ENCODE measurements at places on chromosomes 11 and 22.
A peak's percentile ranks its signal among the peaks of the same experiment; 100 is the strongest.

GRCh38 chr11:102521121-102521520, 9.4 kb downstream of the MMP7 start:
- DNase-seq, result no peak

DNA sequence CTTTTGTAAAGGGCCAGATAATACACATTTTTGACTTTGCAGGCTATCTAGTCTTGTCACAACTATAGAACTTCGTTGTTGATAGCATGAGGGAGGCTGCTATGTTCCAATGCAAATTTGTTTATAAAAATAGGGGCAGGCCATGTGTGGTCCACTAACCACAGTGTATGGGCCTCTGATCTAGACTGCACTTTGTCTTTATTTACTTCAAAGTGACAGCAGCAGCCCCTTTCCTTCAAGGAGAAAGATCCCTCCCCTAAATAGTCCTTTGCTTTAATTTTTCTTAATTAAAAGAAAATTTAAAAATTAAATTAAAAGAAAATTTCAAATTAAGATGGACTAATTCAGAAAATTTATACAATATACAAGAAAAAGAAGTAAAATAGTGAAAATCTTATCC, 49.5 kb upstream of the OR9Q1 start:
- no peak for DNase-seq

DNA sequence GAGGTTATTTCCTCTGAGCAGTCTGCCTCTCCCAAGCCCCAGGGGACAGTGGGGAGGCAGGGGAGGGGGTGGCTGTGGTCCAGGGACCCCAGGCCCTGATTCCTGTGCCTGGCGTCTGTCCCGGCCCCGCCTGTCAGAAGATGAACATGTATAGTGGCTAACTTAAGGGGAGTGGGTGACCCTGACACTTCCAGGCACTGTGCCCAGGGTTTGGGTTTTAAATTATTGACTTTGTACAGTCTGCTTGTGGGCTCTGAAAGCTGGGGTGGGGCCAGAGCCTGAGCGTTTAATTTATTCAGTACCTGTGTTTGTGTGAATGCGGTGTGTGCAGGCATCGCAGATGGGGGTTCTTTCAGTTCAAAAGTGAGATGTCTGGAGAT, 3.1 kb downstream of the PIM3 start:
- no peak for DNase-seq

- no peak for DNase-seq
Observed at GRCh38 chr11:8103909-8104308, 22.9 kb downstream of the TUB start.

DNA sequence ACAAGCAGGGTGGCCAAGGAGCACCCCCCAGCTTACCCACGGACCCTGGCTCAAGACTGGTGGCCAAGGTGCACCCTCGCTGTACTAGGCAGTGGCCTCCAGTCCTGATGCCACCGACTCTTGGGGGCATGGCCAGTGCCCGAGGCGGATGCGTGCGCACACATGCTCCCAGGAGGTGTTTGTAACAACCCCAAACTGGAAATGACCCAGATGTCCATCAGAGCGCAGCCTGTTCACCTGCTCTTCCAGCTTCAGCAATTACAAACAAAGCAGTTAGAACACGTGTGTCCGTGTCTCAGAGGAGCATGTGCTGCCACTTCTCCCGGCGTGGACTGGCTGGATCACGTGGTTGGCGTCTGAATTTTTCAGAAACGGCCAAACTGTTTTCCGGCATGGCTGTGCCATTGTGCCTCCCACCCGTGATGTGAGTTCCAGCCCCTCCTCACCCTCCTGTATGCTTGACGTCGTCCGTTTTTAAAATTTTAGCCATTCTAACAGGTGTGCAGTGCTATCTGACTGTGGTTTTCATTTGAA, 7.1 kb upstream of the MUC6 start:
- no peak for DNase-seq

DNA sequence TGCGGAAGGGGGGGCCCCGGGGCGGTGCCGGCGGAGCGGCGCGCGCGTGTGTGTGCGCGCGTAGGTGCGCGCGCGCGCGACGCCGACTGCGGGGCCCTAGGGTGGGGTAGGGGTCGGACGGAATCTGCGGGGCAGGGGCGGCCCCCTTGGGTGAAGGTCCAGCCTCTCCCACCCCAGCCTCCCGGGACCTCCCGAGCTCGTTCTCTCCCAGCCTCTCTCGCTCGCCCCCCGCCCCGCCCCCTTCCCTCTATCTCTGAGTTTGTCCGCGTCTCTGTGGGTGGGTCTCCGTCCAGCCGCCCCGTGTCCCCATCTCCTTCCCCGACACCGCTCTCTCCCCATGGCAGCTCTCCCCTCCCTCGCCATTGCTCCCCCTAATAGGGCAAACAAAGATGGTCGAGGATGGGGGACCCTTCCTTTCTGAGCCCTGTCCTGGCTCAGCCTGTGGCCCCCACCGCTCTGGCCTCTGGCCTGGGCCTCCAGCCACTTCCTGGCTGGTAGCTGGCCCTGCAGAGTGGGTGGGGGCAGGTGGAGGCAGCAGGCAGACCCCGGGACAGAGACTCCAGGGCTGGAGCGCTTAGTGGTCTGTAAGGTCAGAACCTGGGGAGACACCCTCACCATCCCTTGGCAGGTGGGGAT, 33.0 kb upstream of the PRR5 start:
- DNase-seq, result no peak

GRCh38 chr22:30314915-30315314, 11.8 kb downstream of the TBC1D10A start:
- DNase-seq, result no peak

DNA sequence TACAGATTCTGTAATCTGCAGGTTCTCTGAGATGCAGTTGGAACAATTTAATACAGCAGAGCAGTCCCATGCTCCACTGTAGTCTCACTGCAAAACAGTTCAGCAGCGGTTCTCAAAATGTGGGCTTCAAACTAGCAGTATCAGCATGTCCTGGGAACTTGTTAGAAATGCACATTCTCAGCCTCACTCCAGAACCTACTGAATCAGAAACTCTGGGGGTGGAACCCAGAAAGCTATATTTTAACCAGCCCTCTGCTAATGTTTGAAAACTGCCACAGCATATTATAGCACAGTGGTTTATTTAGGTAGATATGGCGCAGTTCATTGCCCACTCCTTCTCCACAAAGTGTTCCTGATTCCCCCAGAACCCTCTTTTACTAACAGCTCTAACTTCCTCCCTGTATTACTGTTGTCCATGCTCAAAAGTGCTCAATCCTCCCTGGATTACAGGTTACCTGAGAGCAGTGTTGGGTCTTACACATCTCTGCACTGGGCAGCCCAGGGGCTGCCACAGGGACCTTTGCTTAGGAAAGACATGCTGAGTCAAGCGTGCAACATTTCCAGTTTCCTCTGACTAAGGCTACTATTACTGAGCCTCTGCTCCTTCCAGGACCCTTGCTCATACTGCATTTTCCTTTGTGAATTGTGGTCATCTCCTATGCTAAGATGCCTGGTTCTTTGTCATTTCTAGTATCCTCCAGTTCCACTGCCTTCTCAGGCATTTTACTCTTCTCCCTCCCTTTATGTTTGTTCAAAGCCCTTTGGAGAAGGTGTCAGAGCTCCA, 7.7 kb upstream of the DGAT2 start:
- no peak for DNase-seq

- DNase-seq, result no peak
Observed at GRCh38 chr11:132094598-132094997, 724.2 kb downstream of the NTM start.

DNA sequence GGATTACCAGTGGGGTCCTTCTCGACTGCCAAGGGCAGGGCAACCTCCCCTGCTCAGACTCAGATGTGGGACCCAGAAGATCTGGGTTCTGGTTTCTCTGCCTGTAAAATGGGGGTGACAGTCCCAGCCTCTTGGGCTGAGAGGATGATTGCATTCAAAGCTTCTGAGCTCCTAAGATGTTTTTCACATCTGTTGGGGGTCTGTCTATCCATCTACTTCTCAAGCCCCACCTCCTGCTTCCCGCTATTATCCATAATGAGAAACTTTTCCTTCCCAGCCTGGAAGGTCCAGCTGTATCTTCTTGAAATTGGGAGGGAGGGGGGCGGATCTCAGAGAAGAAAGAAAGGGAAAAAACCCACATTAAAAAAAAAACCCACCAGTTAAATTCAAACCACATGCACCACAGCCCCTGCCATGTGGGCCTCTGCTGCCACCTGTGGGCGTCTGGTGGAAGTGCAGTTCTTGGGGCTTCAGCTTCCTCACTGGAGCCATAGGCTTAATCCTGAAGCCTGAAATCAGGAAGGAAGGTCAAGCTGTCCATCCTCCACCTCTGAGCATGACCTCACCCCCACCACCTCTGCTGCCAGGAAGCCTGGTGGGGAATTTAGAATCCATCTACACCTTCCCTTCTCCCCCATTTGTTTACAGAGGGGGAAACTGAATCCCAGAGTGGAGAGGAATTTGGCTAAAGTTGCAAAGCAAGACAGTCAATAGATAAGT, 27.3 kb downstream of the ARHGEF17 start:
- DNase-seq, result peak; percentile 93

DNA sequence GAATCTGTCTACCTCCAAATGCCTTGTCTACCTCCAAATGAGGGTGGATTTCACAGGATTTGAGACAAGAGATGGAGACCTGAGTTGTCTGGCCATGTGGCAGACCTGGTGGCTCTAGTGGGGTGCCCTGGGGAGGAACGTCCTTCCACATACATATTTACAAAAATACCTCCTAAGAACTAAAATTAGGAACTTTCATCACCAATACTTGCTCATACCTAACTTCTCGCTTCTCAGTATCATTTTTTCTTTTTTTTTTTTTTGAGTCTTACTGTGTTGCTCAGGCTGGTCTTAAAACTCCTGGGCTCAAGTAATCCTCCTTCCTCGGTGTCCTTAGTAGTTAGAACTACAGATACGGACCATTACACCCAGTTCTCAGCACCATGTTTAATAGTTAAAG, 117.9 kb downstream of the MED15 start:
- no peak for DNase-seq
